ENCODE measurements at places on chromosomes 5 and 9.
A peak's percentile ranks its signal among the peaks of the same experiment; 100 is the strongest.

- no peak for DNase-seq
Measured at GRCh38 chr9:32554107-32554506, 1.7 kb upstream of the TOPORS start.

DNA sequence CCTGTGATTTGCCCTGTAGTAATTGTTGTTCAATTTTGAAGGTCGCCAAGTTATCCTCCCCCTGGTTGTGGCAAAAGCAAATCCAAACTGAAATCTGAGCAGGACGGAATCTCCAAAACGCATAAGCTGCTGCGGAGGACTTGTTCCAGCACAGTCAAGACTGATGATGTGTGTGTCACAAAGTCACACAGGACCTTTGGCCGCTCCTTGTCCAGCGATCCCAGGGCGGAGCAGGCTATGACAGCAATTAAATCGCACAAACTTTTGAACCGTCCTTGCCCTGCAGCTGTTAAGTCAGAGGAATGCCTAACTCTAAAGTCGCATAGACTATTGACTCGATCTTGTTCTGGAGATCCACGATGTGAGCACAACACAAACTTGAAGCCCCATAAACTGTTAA lies 128.4 kb downstream of the PARP8 start:
- no peak for DNase-seq

- DNase-seq: no peak
Measured at GRCh38 chr5:150364004-150364403, 6.5 kb downstream of the TCOF1 start.

DNA sequence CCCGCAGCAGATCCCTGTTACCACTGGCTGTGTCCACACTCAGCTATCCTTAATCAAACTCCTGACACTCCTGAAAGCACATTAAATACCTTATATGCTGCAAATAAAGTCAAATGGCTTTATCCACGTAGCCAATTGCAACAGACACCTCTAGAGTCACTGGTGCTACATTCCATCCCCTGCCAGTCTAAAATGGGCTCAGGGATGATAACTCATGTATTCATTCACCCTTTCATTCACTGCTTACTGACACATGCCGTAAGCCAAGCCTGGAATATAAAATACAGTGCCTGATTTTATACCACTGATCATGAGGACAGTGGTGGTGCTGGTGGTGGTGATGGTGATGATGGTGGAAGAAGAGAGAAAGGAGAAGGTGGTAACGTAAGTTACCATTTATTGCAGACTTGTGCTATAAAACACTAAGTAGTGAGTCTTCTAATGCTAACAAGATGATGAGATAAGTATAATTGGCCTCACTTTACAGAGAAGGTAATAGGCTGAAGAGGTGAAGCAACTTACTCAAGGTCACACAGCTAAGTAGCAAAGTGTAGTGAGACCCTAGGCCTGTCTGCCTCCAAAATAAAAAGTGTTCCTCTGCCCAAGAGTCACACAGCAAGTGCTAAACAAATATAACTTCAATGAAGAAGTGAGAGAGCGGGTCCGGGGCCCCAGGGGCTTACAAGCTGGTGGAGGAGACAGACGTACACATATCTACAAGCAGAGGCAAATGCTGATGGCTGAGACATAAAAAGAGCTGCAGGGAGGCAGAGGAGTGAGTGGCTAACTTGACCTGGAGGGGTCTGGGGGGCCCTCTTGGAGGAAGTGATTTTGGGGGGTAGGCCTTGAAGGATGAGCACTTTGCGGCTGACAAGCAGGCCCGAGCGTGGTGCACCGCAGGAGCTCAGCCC lies 1.2 kb downstream of the TTLL11 start:
- DNase-seq: no peak

- DNase-seq: no peak
Measured at GRCh38 chr5:102649731-102650130, 105.4 kb upstream of the PAM start.

GRCh38 chr5:53095931-53096525 lies 13.5 kb downstream of the MOCS2 start:
- peak; percentile 6 for DNase-seq

GRCh38 chr5:116037236-116037822 lies 5.1 kb downstream of the ARL14EPL start:
- no peak for DNase-seq

- no peak for DNase-seq
Measured at GRCh38 chr5:59143926-59144333, 561.1 kb downstream of the RAB3C start.

GRCh38 chr5:35762368-35762767 lies 94.3 kb upstream of the IL7R start:
- DNase-seq: no peak

DNA sequence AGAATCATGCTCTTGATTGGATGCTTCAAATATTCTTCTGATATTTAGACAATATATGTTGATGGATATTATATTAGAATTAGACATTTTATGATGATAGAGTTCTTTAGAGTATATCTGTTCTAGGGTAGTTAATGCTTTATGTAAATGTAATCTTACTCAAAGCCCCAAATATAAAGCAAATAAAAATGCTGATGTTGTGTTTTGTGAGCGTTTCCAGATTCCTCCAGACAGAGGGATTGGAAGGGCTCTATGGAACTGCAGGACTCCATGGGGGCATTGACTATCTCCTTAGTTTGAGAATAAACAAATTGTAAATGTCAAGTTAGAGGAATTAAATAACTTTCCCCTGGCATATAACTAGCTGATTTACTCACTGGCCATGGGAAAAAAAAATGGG lies 184.5 kb downstream of the MRPS30 start:
- no peak for DNase-seq

GRCh38 chr9:85045271-85045670 lies 375.7 kb downstream of the NTRK2 start:
- DNase-seq: no peak

DNA sequence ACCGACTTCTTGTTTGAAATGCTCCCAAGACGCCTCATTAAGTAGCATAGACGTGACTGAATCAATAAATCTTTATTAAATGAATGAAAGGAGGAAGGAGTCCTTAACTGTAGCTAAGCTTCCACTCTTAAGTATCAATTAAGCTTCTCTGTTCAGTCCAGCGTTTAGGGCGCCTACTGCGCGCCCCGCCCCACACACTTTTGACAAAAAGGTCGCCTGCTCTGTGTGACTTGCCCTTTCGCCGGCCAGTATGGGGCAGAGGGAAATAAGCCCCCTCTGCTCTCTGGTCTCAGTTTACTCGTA lies 662 bp upstream of the DOLPP1 start:
- DNase-seq: no peak

DNA sequence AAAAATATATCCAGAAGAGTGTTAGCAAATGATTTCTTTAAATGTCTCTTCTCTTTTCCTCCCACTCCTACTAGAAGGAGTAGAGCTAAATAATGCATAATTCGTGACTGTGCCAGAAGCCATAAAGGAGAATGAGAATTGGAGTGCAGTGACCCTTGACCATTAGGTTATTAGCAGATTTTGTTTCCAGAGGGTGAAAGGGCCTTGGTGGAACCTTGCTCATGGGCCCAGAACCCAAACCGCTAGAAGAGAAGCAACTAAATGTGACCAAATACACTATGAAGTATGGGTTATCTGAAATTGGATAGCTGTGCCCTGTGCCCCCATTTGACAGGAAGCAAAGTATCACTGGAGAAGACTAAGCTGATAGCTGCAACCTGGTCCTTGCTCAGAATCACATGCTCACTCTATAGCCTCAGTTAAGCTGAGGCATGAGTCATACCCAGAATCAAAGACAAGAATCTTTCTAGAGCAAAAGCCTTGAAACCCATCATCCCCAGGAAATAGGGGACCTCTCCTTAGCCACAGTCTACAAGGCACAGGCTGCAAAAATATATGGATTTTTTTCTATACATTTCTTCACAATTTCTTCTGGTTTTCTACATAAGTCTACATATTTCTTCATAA lies 36.3 kb downstream of the CAPSL start:
- DNase-seq: no peak

GRCh38 chr9:128636024-128636390 lies 20.6 kb downstream of the DYNC2I2 start:
- DNase-seq: peak; percentile 86

DNA sequence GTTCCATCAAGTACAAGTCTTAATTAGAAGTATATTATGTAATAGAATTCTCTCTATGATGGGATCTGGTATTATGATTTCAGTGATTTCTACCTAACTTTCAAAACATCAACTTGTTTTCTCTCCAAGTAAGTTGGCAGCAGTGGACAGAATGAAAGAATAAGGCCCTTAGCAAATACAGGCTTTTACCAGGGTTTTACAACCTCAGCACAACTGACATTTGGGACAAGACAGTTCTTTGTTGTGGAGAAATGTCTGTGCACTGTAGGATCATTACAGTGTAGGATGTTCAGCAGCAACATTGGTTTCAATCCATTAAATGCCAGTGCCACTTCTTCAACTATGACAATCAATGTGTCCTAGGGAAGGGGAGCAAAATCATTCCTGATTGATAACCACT lies 48.8 kb downstream of the MLANA start:
- DNase-seq: no peak

- no peak for DNase-seq
Measured at GRCh38 chr5:151264113-151264512, 11.1 kb downstream of the GM2A start.

GRCh38 chr5:157245476-157245875 lies 20.4 kb upstream of the CYFIP2 start:
- no peak for DNase-seq

GRCh38 chr5:116365006-116365496 lies 209.6 kb downstream of the SEMA6A start:
- DNase-seq: no peak

GRCh38 chr5:15489571-15490235 lies 10.3 kb upstream of the FBXL7 start:
- no peak for DNase-seq

DNA sequence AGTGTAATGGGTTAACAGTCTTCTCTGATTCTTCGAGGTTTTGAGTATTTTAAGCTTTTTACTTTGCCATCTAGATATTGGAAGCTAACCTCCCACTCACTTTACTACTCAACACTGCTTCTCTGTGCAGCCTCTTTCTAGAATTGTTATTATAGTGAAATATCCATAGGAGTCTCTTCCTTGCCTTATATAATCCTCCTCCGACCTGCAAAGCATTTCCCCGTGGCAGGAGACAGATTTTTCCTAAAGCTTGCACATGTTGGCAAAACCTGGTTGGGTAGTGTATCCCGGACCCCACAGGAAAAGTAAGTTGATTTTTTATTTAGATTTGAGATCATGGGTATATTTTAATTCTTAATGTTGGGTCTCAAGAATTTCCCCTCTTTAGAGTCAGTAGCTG lies 249.1 kb downstream of the CD180 start:
- no peak for DNase-seq

DNA sequence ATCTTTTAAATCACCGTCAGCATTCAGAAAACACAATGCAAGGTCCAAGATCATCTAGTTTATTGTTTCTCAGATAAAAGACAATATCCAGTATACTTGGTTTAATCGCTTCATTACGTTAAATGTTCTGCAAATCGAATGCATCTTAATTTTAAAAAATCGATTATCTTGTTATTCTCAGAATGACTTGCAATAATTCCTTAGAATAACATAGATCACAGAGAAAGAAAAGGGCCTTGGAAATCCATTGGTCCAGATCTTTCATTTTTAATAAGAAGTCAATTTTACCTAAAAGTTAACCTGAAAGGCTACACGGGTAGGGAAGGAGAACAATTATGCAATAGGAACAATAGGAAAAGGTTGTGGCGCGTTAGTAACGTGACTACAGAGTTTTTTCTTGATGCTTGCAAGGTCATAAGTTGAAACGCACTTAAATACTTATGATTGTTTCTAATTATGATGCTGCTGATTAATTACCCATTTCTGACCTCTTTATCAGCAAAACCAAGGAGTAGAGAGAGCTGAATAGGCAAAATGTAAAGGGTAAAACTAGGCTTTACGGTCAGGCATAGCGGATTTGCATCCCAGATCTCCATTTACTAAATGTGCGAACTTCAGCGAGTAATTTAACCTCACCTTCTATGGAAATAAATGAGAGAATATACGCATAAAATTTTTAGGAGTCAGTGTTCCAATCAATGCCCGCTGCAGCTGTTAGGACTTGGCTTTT lies 769 bp upstream of the LYRM7 start:
- no peak for DNase-seq

DNA sequence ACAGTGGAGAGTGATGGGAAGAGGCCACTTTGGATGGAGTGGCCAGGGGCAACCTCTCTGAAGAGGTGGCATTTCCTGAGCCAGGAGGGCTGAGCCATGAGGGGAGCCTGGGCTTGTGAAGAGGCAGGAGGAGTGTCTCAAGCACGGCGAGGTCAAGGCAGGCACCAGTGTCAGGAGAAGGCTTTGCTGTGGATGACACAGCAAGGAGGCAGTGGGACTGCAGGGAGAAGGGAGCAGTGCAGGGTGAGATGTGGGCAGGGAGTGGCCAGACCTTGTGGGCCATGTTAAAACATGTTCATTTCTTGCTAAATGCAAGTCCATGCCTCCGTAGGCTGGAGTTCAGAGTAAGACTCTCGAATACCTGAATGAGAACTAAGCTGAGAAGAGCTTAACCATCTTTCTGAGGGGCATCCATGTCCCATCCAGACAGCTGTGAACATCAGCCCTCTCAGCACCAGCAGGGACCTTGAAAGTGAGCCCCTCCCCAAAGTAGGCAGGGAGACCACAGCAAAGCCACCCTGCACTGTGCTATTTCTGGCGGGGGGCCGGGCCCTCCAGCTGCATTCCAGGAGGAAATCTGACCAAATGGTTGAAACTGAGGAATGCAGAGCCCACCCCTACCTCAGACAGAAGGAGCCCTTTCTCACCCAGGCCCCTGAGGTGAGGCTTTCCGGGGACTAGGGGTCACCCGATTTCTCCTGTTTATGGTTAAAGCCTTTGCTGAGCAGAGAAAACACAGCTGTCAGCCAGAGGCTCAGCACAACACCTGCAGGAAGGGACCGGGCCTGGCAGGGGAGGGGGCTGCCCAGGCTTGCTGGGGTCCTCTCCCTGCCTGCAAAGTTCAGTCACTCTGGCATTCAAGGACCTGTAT lies 16.1 kb upstream of the ARSI start:
- no peak for DNase-seq

GRCh38 chr5:32241034-32241783 lies 67.1 kb upstream of the GOLPH3 start:
- no peak for DNase-seq

- no peak for DNase-seq
Measured at GRCh38 chr9:75927356-75927755, 36.9 kb downstream of the PCSK5 start.

GRCh38 chr9:35481347-35481975 lies 8.4 kb upstream of the RUSC2 start:
- DNase-seq: peak; percentile 51

DNA sequence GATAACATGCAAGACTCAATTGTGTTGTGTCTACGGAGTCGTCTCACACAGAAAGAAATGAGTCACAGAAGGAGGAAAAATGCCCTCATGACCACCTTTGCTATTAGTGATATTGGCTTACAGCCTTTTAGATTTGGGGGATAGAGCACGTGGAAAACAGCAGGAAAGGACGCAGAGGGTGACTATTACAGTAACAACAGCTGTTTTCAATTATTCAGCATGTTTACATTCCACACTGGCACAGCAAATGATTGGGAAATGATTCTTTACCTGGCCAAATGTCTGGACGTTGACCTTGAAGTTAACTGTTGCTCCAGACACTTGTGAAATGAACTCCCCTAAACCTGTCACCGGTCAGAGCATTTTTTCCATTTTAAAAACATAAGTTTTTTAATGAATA lies 46.8 kb downstream of the APTX start:
- DNase-seq: no peak

- no peak for DNase-seq
Measured at GRCh38 chr9:28014212-28014611, 440.9 kb upstream of the C9orf72 start.

GRCh38 chr9:87406543-87407166 lies 91.0 kb upstream of the DAPK1 start:
- DNase-seq: no peak

GRCh38 chr9:32875242-32875641 lies 91.9 kb downstream of the TMEM215 start:
- no peak for DNase-seq

- DNase-seq: no peak
Measured at GRCh38 chr9:28120626-28121025, 547.3 kb upstream of the C9orf72 start.
